Hematopoietic multipotent progenitor cell treated with erythropoietin and hydrocortisone succinate and interleukin-3 and kit ligand, for 6 days (in vitro differentiated cells): ENCODE measurements at places on chromosomes 12 and 14.

DNA sequence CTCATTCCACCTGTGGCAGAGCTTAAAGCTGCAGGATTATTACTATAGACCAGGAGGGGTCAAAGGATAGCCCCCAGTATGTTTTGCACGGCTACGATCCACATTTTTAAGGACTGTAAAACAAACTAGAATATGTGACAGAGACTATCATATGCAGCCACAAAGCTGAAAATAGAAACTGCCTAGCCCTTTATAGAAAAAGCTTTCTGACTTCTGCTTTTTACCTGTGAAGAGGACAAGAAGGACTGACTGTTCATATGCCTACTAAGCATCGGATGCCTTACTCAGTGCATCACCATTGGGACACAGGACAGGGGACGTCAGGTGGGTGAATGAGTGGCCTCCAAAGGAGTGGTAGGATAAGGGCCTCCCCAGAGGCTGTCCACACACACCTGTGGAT is 29.8 kb downstream of the SPTB start:
- no peak for DNase-seq

GRCh38 chr14:103696466-103697071 is 18.7 kb downstream of the XRCC3 start:
- no peak for DNase-seq

DNA sequence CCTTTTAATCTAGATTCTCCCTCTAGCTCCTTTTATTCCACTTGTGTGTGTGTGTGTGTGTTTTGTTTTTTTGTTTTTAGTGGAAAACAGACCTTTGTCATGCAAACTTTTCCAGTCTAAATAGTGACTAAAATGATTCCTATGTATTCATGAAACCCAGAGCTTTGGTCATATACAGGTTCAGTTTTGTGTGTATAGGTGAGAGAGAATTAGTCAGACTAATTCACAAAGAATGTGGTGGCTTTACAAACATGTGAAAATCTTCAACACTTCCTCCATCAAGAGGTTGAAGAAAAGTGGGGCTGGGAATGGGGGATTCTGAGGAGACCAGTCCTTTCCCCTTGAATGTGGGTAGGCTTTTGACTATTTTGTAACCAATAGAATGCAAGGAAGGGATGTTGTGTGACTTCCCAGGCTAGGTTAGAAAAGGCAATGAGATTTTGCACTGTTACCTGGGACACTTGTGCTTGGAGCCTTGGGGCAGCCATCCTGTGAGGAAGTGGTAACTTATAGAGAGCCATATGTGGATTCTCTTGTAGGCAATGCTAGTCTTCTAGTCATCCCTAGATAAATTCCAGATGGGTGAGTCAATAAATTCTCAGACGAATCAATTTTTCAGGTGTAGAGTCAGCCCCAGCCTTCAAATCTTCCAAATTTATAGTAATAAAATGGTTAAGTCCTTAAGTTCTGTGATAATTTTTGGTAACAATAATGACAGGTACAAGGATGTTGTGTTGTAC is 236.1 kb downstream of the CEP128 start:
- no peak for DNase-seq

- DNase-seq = no peak
These were observed 24.2 kb upstream of the RHOJ start for GRCh38 chr14:63180011-63180410.

- DNase-seq = no peak
These were observed 1.9 kb downstream of the EGLN3 start for GRCh38 chr14:33948869-33949408.

DNA sequence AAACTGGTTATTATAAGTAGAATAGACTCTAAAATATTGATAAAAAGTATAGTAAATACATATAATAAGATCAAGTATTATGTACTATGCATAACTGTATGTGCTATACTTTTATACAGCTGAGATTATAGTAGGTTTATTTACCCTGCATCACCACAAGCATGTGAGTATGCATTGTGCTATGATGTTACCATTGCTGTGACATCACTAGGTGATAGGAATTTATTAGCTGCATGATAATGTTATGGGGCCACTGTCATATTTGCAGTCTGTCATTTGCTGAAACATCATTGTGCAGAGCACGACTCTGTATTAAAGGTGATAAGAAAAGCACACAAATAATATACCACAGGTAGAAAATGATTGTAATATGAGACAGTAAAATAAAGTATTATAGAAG is 385.6 kb downstream of the ZFP36L1 start:
- no peak for DNase-seq

GRCh38 chr14:75449036-75449435 is 21.2 kb downstream of the JDP2 start:
- DNase-seq = no peak

GRCh38 chr12:109125791-109126190 is 9.4 kb downstream of the ACACB start:
- no peak for DNase-seq
